ENCODE measurements at places on chromosomes 1 and 21.

GRCh38 chr21:38948377-38949069 is 142.8 kb downstream of the ETS2 start:
- no peak for ATAC-seq

DNA sequence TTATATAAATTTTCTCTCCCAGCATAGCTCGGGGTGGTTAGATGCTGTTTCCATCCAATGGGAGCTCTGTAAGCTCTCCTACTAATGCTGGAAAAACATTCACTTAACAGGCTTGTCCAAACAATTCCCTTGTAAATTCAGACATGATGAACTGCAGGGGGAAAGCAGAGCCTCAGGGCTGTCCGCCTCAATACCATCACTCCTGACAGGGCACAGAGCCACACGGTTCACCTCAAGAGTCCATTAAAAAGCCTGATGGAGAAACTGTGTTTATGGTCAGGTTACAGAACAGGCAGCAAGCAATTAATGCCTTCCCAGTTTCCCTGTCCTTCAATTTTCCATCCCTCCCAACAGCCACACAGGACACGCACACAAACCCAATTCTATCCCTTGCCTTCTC is 171.0 kb downstream of the BRINP2 start:
- no peak for ATAC-seq

DNA sequence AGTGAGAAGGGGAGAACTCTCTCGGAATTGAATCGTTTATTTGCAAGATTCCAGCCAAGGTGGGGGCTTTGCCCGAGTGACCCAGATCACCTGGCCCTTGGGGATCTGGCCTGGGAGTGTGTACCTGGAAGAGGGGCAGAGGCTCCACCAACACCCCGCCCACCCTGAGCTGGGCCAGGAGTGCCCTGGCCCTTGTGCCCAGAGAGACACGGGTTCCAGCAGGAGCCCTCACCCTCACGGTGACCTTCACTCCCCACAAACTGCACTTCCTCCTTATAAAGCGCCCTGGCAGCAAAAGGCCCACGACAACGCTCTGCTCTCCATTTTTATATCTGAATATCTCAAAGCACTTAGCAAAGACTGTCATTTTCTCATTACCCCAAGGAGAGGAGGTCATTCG is 16.6 kb downstream of the CASZ1 start:
- ATAC-seq = no peak

DNA sequence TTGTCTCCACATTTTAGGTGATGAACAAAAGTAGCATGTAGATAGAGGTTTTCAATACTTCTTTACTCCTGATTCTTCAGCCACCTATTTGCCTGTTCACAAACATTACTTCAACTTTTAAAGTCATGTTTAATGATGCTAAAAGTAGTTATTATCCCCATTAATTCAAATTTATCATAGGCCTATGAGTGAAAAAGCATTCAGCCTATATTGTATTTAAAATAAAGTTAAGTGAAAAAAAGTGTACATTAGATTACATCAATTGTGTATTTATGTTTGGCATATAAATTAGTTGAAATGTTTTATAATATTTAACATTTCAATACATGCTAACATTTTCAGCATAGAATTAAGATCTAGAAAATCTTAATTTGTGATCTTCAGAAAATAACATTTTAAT is 10.5 kb downstream of the CDKN2C start:
- ATAC-seq = no peak

GRCh38 chr1:223067914-223068313 is 75.1 kb downstream of the TLR5 start:
- no peak for ATAC-seq

- ATAC-seq = no peak
Observed at GRCh38 chr1:60969971-60970509, 112.3 kb upstream of the NFIA start.

DNA sequence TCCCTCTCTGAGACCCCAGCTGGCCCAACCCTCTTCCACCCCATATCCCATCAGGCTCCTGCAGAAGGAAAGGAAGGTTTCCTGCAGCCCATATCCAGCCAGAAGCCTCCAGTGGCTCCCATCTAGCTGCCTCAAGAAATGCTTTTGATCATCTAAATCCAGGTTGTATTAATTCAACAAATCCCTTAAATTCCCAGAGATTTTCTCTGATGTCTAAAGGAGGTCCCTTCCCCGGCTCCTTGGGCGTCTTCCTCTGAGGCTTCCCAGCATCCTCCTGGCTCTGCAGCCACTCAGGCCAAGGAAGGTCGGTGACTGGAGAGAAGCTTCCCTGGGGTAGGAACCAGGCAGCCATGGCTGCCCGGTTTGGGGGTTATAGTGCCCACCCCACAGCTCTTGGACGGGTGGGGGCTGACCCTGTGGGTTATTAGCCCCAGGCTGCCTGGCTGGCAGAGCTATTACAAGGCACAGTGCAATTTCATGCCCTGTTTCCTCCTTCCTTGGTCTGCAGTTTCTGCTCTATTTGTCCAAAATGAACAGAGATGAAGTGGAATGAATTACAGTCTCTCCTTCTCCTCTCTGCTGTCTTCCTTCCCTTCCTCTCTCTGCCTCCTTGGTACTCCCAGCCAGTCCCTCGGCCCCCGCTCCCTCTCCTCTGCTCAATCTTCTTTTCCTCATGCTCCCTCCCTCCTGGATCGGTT is 34.8 kb upstream of the DISP3 start:
- ATAC-seq = no peak

DNA sequence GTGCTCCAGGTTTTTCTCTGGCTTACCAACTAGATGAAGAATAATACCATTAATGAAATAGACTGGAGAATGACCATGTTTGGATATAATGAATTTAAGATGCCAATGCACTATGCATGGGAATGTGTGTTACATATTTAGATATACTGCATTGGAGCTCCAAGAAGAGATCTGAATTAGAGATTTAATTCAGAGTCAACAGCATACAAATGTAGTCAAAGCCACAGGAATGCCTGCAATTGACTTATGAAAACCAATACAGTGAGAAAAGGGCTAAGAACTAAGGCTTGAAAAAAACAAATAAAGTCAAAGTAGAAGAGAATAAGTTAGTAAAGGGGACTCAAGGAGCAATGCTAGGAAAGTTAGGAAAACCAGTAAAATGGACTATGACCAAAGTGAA is 59.1 kb downstream of the USP24 start:
- no peak for ATAC-seq

GRCh38 chr1:226882631-226883409 is 12.4 kb downstream of the PSEN2 start:
- ATAC-seq = peak; percentile 91

DNA sequence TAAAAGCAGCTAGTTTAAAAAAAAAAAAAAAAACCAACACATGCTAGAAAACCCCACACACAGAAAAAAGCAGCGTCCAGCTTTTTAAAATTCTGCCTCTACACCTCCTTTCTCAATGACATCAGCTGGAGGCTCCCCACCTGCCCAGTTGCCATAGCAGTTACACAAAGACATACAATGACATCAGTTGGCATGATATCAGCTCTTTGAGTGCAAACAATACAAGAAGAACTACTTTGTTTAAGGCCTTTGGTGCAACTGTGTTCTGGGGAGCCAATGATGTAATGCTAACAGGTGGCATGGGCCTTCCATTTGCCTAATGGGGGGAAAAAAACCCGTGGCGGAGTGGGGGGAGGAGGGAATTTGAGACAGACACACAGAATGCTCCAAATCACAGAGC is 32.9 kb downstream of the DUSP10 start:
- no peak for ATAC-seq

Data from stimulated activated memory B cell treated with anti-CD40 and anti-IgM and Interleukin-4, amounts not matched to agents 10 μg/mL and 1 μg/mL and 100 μg/mL, for 72 hours (primary cell).